BJ (cell line): ENCODE measurements at places on chromosomes 2 and 18.
A peak's percentile ranks its signal among the peaks of the same experiment; 100 is the strongest.

DNA sequence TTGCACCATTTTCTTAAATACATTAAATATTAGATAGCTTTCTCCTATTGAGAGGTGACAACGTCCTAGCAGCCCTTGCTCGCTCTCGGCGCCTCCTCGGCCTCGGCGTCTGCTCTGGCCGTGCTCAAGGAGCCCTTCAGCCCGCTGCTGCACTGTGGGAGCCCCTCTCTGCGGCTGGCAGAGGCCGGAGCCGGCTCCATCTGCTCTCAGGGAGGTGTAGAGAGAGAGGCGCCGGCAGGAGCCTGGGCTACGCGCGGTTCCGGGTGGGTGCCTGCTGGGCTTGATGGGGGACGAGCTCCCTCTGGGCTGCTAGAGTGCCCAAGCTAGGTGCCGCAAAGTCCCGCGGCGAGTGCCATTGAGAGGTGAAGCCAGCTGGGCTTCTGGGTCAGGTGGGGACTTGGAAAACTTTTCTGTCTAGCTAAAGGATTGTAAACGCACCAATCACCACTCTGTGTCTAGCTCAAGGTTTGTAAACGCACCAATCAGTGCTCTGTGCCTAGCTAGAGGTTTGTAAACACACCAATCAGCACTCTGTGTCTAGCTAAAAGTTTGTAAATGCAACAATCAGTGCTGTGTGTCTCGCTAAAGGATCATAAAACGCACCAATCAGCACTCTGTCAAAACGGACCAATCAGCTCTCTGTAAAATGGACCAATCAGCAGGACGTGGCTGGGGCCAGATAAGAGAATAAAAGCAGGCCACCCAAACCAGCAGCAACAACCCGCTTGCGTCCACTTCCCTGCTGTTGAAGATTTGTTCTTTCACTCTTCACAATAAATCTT, 3.1 kb downstream of the RPRD1A start:
- no peak for DNase-seq

- DNase-seq = no peak
These were observed 265.9 kb upstream of the PXDN start for GRCh38 chr2:2010251-2010650.

GRCh38 chr2:45984366-45984765, 312.8 kb upstream of the EPAS1 start:
- DNase-seq = no peak

DNA sequence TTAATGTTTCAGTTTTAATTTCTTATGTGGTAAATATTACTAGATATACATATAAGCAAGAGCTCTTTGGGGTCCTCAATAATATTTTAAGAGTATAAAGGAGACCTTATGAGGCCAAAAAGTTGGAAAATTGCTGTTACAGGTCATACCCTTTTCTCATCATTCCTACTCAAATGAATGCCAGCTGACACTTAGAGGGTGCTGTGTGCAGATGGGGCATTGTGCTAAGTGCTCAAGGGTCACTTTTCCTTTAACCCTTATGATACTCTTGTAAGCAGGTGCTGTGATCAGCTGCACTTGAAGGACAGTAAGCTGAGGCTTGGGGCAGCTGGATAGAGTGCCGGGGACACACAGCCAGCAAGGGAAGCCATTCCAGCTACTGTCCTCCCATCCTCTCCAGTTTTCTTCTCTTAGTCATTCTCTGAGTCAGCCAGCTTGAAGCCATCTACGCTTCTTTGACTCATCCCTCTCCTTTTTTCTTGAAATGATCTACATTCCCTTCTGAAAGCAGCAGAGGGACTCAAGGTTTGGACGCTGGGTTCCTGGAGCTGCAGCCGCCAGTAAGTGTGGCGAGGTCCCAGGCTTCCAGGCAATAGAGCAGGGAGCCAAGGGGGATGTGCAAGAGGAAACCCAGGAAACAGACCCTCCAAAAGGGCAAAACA, 42.0 kb upstream of the CREB1 start:
- DNase-seq = peak; percentile 73

DNA sequence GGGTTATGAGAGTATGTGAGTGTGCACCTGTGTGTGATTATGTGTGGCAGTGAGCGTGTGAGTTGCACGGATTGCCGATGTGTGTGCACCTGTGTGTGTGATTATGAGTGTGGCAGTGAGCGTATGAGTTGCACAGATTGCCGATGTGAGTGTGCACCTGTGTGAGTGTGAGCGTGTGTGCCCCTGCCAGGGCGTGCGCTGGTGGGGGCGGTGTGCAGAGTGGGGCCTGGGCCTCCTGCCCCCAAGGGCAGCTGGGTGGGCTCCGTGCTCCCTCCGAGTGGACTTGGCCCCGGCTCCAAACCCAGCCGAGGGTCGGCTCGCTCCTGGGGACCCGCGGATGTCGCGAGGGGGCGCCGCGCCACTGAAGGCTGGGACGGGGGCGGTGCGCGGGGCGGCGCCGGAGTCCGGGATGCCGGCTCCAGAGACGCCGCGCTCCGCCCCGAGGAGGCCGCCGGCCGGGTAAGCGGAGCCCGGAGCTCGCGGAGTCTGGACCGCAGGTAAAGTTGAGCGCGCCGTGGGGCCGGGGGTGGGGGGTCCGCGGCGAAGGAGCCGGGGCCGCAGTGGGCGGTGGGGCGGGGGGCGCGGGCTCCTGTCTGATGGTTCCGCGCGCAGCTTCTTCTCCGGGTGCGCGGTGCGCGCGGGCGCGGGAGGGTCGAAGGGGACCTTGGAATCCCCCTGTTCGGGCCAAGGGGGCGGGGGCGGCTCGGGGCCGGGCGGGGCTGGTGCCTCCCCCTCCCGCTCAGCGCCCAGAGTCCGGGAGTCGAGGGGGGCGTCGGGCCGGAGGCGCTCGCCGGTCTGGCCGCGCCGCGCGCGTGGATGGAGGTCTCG, at the start of gene KCNG2:
TSS of gene KCNG2 (plus strand) at position 421 of the 828 bp plus-strand sequence. CDS start 65,730 bp downstream, outside the sequence.
- DNase-seq = no peak

DNA sequence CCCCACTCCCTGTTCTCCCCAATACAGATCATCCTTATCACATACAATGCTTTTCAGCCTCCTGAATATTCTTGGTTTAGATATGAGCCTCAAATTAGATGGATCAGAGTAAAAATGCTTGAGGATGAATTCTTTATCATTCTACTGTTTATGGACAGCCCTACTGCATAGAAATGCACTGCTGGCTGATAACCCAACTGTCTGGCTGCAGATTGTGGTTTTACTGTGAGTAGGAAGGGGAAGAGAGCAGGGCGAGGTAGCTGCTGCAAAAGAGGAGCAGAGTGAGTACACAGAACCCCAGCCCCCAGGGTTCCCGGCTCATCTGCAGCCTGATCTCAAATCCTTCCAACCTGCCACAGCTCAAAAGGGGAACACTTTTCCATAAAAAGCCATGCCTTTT, 29.4 kb upstream of the NCOA1 start:
- DNase-seq = no peak

DNA sequence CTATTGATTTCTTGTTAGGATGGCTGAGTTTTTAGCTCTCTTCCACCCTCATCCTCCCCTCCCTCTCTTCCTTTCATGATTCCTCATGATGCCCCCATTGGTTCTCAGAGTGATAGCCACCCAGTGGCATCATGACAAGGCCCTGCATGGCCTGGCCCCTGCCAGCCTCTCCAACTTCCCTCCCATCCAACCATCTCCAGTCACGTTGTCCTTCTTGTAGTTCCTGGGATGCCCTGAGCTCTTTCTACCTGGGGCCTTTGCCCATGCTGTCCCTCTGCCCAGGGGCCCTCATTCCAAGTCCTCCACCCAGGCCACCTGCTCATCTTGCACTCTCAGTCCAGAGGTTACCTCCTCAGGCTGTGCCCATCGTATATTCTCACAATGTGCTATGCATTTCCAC, 247.5 kb downstream of the TFCP2L1 start:
- DNase-seq = no peak

DNA sequence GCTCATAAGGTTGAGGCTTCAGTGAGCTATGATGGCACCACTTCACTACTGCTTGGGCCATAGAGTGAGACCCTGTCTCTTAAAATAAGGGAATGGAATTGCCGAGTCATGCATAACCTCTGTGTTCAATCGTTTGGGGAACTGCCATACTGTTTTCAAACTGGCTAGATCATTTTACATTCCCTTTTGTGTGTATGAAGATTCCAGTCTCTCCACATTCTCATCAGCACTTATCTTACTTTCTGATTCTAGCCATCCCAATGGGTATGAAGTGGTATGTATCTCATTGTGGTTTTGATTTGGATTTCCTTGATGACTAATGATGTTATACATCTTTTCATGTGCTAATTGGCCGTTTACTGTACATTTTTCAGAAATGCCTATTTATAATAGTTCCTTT, 23.7 kb downstream of the MARCHF7 start:
- DNase-seq = no peak

GRCh38 chr2:135471106-135471505, 59.9 kb downstream of the ZRANB3 start:
- DNase-seq = no peak

GRCh38 chr2:165162466-165162865, 41.4 kb downstream of the SCN3A start:
- no peak for DNase-seq

GRCh38 chr2:120890566-120891360, 155.1 kb downstream of the GLI2 start:
- no peak for DNase-seq

DNA sequence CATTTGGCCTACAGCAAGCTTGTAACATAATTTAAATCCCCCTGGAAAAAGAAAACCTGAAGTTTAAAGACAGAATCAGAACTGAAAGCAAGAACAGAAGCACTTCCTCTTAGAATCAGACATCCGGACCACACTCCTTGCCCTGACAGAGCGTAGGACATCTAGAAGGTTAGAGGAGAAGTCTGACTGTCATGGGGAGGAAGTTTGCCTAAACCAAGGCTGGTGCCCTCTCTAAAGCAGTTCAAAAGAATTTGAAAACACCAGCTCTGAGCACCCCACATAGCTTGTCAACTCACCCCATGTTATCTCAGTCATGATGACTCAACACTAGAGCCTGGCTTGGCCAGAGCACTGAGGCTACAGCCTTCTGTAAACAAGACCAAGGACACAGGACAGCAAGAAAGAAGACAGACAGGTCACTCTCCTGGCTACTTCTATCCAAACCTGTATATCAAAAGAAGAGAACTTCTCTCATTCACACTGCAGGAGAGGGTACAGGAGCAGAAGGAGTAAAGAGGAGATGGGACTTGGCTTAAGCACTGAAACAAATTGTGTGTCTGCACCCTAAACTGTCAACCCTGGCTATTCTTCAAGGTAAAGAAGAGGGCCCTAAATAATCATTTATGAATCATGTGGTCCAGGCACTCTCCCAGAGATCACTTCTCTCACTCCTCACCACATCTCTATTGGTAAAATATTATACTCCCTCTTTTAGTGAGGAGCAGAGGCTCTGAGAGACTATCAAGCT, 198.6 kb downstream of the MEMO1 start:
- no peak for DNase-seq

- DNase-seq = no peak
These were observed 109.6 kb upstream of the ALKAL2 start for GRCh38 chr2:397521-397920.

- DNase-seq = no peak
These were observed 24.5 kb upstream of the HPCAL1 start for GRCh38 chr2:10278029-10278762.

- DNase-seq = no peak
These were observed 268.7 kb upstream of the SETBP1 start for GRCh38 chr18:44411976-44412375.

DNA sequence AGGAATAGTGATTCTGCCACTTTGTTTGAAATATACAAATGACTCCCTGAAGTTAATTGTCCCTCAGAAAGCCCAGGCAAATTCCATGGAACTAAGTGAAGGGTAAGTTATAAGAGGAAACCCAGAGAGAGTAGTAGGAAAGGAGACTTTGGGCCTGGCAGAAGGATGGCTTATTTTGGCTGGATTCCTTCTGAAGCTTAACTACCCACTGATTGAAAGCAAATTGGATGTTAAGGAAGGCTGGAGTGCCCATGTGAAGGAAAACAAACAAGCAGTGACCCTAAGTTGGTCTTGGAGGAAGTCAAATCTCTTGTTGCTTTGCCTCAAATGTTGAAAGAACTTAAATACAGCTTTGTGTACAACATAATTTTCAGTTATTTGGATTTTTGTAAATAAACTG, 1106.4 kb upstream of the ZEB2 start:
- DNase-seq = no peak

DNA sequence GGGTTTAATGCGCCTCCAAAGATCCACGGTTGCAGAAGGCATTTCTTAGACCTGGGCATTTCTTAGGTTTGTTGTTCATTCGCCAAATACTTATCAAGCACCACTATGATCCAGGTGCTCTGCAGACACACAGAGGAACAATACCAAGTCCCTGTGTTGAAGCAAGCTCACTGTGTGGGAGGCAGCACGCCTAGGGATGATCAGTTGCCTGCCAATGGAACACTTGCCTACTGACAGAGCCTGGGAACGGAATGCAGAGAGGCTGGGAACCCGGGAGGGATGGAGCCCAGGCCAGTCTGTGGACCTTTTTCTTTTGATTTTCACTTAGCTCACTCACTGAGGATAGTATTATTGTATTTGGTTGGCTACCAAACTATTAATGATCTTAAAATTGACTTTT, 1.9 kb upstream of the GRP start:
- DNase-seq = no peak
